ENCODE measurements at places on chromosomes 11 and 22. TPM values are rescaled to one million over a fixed set of nuclear protein-coding genes. Genes with fewer than 3 reads are reported as not detected.

DNA sequence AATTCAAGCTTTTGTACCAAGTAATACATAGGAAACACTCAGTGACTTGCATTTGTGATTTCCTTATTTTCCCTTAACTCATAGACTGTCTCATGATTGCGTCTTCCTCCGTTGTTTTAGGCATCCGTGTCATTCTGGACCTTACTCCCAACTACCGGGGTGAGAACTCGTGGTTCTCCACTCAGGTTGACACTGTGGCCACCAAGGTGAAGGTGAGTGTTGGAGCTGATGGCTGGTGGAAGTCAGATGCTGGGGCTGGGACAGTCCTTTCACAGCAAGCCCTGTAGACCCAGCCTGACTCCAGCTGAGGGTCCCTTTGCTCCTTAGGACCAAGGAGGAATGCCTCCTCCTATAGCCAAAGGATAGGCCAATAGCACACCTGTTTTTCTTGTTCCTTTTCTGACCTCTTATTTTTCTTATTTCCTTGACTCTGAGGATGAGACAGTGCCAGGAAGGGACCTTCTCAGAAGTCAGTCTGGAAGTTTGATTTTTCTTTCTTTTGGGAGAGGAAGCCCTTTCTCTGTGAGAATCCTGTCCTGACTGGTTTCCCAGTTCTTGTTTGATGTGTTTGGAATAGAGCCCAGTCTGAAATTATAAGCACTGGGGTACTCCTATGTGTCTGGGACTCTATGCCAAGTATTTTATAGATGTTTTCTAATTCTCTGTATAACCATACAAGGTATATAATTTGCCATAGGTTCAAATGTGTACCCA is 2.2 kb downstream of the SLC3A2 start:
- DNase-seq, result no peak

- DNase-seq, result no peak
Measured at GRCh38 chr11:101446238-101446637, 137.6 kb downstream of the TRPC6 start.

DNA sequence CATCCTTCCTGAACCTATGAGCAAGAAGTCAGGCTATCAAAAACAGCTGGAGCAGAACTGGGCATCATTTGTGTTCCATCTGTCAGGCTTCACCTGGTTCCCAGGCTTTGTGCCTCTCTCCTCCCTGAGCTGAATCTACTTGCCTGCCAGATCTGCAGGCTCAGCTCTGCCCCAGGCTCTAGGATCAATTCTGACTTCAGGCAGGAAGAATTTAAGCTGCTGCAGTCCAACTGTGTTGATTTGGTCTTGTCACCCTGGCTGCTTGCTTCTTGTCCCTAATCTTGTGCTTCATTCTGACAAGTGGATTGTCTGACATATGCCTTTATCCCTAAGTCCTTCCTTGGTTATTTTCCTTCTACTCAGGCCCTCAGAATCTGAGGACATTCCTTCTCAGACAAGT is 31.6 kb upstream of the CADM1 start:
- no peak for DNase-seq

OR5B21 gene
- not detected for polyA plus RNA-seq

GRCh38 chr22:19774628-19775027 is 14.1 kb downstream of the TBX1 start:
- no peak for DNase-seq

- no peak for DNase-seq
Measured at GRCh38 chr22:25638638-25639037, 74.2 kb downstream of the GRK3 start.

All from hindlimb muscle (tissue), 1 donor.